ENCODE measurements at places on chromosomes 5 and 9.

DNA sequence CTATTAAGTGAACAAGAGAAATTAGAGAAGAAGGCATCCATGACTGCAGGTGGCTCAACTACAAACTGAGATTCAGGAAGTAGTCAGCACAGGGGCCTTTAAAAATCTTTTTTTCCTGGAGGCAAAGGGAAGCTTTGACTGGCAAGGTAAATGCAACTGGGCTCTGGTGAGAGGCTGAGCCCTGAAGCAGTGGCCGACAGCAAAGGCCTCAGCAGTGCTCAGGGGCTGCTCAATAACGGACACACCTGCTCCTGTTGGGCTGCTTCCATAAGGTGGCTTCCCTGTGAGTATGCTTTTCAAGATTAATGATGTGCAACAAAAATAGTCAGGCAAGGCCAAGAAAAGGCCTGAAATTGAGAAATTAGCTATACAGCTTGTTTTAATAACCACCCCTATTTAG lies 134.2 kb upstream of the RGMB start:
- no peak for DNase-seq

DNA sequence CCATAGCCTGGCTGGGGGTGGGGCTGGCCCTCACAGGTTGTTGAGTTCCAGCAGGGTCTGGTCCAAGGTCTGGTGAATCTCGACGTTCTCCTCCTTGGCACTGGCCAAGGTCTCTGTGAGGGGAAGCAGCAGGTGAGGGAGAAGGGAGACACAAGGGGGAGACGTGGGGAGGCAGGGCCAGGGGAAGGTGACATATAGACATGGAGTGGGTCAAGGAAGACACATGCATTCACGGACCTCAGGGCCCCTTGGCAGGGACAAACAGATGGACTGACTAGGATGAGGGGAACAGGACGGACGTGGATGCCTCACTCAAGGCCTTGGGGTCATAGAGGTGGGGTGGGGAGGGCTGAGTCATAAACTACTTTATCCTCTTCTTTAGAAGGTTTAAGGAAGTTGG lies 7.7 kb downstream of the TPM2 start:
- no peak for DNase-seq

GRCh38 chr5:8773046-8773615 lies 772.7 kb downstream of the SEMA5A start:
- DNase-seq = no peak

DNA sequence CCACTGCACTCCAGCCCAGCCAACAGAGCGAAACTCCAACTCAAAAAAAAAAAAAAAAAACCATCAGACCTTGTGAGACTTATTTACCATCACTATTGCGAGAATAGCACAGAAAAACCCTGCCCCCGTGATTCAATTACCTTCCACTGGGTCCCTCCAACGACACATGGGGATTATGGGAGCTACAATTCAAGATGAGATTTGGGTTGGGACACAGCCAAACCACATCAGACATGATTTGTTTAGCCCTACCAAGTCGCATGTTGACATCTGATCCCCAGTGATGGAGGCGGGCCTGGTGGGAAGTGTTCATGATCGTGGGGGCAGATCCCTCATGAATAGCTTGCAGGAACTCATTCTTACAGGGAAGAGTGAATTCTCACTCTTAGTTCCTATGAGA lies 26.6 kb downstream of the MYO10 start:
- no peak for DNase-seq

DNA sequence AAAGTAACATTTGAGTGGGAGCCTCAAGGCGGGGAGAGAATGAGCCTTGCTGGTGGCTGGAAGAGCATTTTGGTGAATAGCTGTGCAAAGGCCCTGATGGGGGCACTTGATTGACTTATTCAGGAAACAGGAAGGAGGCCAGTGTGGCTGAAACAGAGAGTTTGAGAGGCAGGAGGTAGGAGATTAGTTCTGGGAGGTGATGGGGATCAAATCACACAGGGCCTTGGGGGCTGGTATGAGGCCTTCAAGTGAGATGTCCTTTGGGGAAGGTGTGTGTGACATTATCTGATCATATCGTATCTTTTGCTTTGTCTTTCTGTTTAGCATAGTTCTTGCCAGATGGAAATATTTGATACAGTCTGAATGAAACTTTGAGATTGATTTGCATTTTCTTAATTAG lies 172.3 kb downstream of the TENT4A start:
- no peak for DNase-seq

GRCh38 chr9:135500071-135500524 lies 384 bp upstream of the MRPS2 start:
- DNase-seq = no peak

Measured in stimulated activated naive CD8-positive, alpha-beta T cell treated with anti-CD3 and anti-CD28 coated beads, Interleukin-15, Interleukin-2, amounts not matched to agents 100 U/mL and 50 U/mL, for 24 hours (primary cell).